ENCODE measurements at places on chromosomes 7 and 10.

DNA sequence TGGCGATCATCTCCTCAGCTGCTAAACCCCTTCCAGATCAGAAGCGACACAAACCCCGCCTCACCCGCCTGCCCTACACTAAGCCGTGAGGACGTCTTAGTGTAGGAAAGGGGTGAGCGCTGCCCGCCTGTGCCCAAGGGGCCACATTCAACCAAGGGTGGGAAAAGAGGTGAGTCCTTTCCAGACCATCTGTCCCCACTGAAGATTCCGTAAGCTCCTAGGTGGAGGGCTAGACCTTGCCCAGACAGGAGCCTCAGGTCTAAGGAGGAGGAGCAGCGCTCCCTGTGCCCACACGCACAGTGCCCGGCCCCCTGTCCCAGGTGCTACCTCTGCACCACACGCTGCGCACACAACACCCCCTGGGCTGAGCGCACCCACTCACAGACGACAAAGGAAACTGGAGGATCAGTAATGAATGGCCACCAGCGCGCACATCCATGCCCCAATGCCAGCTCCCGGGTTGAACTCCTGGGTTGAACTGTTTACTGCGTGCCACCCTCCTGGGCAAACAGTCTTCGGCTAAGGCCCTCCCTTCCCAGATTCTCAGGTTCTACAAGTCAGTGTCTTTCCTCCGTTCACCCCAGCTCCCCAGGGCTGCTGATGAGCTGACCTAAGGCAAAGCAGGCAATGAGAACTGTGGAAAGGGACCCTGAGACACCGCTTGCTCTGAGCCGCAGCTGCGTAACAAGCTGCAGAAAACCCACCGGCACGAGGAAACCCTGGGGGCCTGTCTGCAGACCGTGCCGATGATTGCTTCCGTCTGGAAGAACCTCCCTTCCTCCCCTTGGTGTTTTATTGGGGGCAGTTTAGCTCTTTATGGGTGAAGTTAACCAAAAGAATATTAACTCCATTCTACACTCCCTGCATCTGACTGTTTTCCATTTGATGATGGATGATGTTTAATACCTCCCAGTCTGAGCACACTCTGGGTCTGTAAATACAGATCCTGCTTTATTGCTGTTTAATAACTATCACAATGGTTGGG is 185.9 kb downstream of the MAD1L1 start:
- DNase-seq, result no peak

- no peak for DNase-seq
Measured at GRCh38 chr10:17109475-17110207, 20.0 kb downstream of the CUBN start.

GRCh38 chr10:80614576-80615416 is 77.1 kb downstream of the SH2D4B start:
- DNase-seq, result no peak

DNA sequence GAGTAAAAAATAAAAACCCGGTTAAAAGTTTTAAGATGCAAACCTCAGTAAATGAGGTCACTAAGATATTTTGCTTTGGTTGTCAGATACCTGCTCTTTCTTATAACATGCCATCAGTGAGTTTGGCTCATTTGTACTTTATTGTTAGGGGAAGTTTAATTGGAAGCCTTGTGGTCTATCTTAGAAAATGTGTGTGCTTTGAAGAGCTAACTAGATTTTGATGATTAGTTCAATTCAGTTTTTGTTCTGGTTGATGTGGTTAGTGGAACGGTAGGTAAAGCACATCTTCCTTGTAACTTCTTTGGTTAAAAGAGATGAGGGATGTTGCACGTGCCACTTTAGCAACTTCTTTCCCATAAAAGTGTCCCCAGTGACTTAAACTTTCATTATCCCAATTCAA is 353.4 kb upstream of the GALNT17 start:
- no peak for DNase-seq

GRCh38 chr7:106031300-106032035 is 68.4 kb downstream of the CDHR3 start:
- DNase-seq, result no peak

- no peak for DNase-seq
Measured at GRCh38 chr7:12518920-12519681, 51.4 kb upstream of the SCIN start.

DNA sequence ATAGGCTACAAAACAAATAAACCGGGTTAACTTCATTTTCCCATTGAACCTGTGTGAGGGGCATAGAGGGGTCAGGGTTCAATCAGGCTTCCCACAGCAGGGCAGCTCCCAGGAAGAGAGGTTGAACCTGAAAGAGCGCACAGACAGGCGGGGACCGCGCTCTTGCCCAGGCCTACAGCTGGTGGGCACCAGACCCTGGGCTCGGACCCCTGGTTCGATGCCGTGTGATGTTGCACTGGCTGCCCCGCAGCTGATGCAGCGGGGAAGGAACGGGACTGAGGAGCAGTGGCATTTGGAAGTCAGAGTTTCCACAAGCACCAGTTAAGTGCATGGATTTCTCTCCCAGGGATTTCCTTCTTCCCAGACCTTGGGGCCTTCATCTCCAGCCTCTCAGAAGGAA is 72.6 kb upstream of the INSIG1 start:
- DNase-seq, result no peak

DNA sequence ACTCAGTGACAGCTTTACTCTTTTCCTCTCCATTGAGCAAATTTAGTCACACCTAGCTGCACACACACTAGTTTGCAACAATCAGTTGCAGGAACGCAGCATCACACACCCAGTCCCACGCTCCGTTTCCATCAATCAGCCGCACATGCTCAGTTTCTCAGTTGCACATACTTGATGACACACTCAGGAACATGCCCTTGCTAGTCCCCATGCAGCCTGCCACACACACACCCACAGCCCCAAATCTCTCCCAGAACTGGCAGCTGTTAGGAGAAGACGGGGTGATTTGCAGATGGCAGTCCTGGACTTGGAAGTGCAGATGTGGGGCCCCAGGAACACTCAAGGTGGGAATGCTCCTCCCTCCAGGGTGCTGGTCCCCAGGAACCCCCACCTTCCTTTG is 7.7 kb downstream of the LBX1 start:
- DNase-seq, result no peak

DNA sequence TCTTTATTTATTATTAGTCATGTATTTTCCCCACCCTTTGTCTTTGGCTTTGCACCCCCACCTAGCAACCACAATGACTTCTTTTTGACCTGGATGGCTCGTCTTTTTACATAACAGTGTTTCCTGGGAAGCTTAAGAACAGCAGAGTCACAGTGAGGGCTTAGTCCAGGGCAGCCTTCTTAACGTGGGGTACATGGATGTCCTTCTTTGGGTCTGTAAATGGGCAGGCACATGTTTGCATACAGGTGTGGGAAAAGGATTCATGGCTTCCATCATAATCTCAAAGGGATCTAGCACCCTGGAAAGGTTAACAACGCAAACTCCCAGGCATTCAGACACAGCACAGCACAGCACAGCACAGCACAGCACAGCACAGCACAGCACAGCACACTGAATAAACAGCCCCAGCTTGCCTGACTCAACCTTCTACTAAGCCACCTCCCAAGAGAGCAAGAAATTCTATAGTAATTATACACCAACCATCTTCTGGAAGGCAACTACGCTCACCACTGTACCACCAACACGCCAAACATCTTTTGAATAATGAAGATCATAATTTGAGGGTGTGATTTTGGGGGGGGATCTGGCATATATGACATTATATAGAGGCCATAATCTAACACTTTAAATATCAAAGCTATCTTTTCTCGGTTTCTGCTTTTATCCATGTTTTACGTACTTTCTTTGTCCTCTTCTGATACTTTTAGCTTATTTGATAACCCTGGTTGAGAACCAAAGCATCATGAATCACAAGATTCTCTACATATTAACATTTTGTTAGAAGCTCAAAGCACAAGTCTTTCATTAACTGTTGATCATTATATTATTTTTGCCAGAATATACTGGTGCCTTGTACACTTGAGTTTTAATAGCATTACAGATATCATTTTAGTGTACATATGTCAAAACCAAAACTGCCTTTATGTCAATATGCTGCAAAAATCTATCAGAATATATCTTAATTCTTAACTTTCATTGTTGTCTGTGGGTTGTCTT is 177.2 kb upstream of the KLF14 start:
- DNase-seq, result no peak

DNA sequence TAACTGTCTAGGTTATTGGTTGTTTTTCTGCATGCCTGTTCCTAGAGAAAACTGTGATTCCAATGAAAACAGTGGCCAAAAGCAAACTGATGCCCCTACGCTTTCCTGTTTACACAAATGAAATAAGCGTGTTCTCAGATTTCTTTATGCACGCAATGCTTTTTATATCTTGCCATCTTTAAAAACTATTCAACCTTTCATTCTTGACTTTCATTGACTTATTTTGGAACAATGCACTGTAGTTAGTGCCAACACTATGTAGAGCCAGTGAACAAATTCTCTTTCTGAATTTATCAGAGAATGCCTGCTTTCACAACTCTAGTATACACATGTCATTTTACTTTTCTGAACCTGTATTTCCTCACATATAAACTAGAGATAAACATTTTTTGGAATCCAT is 86.6 kb downstream of the CABCOCO1 start:
- no peak for DNase-seq

- DNase-seq, result no peak
Measured at GRCh38 chr10:119090968-119091367, 10.4 kb upstream of the EIF3A start.

DNA sequence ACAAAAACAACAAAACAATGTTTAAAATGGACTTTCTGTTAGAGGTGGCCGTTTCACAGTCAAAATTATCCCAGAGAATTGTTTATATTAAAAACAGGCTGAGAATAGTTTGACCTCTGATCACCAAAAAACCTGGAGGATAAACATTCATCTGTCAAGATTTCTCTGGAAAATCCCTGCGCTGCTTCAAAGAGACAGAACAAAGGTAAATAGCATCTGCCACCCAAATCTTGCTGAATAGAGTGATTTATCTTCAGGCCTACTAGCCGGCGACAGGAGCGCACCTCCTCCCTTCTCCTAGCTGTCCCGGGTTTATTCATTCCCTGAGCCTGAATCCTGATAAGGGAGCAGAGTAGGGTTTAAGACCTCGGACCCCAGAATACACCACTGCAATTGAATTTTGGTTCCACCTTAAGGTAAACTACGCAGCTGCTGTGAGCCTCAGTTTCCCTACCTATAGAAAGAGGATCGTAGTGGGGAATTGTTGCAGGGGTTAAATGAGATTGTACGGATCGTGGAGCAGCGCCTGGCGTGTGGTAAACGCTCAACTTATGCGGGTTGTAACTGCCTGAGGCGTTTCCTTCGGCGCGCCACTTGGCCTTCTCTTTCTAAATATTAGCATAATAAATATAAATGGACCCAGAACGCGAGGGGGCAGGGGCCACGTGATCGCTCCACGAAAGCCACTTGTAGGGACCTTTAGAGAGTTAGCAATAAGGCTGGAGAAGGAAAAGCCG is 498 bp upstream of the ST7 start:
- DNase-seq, result no peak

GRCh38 chr7:471866-472639 is 47.6 kb downstream of the PDGFA start:
- DNase-seq, result no peak

GRCh38 chr10:102396730-102397151 is 1.2 kb downstream of the NFKB2 start:
- DNase-seq, result no peak

- DNase-seq, result no peak
Measured at GRCh38 chr7:71784180-71784579, 628.0 kb downstream of the CALN1 start.

Measured in stimulated activated CD4-positive, alpha-beta T cell treated with anti-CD3 and anti-CD28 coated beads, Interleukin-2, amount 100 ng/mL, for 4 hours (primary cell).